Effector CD4-positive, alpha-beta T cell (primary cell): ENCODE measurements at places on chromosomes 2 and 18.

GRCh38 chr2:85737481-85737880 lies 16.3 kb upstream of the ATOH8 start:
- no peak for DNase-seq

DNA sequence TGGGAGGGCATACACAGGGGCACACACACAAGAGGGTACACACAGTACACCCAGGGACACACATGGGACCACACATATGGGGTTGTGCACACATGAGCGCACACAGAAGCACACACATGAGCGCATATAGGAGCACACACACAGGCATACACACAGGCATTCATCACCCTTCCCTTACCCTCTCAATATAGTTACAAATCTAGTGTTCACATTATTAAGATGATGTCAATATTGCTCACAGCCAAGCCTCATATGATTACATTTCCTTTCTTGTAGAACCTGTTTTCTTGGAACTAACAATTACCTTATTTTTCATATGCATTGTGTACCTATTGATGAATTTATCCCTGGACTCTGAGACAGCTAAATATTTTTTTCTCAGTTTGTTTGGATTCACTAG lies 156.7 kb downstream of the FHOD3 start:
- no peak for DNase-seq

DNA sequence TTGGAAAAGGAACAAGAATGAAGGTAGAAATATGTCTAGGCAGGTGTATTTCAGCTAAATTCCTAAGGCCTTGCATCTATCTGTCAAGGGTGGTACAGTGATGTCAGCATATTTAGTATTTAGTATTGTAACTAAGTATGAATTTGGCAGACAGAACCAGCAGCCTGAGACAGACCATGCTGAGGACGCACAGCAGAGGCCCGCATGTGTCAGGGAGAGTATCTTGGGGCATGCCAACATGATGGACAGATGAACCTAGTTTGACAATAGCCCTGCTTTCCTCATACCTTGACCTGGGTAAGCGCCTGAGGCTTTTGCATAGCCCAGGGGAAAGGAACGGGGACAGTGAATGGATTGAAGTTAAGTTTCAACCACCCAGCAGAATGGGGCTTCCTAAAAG lies 33.8 kb upstream of the OSR1 start:
- no peak for DNase-seq

DNA sequence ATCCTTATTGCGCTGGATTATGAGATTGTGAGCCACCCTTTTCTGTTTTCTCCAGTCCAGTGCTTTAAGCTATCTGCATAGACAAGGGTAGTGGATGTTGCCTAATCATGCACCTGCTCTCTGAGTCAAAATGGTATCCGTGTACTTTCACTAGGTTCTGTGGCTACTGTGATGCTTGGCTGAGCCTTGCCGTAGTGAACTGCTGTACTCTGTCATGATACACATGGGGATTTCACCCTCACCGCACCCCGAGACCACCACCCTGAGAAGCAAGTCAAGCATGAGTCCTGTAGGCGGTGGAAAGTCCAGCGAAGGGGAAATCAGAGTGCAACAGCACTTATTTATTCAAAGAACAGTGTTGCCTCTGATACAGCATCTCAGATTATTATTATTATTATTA lies 55.0 kb downstream of the ARHGAP25 start:
- no peak for DNase-seq
